ENCODE measurements at places on chromosomes 7 and 10. TPM values are rescaled to one million over a fixed set of nuclear protein-coding genes. Genes with fewer than 3 reads are reported as not detected.

DNA sequence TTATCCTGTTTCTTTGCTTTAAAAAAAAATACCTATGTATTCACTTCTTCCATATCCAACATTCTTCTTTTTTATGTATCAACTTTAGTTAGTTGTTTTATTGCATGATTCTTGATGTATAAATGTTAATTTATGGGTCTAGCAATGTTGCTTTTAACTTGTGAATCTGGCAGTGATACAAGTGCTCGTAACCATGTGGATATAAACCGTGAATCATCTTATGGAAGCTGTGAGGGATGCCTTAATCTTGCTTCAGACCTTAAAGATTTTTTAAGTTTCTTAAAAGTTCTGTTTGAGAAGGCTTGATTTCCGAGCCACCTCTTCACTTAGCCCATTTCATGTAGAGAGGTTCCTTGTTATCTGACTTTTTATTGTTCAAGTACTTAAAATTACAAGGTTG is 25.9 kb downstream of the HELLS start:
- DNase-seq = no peak

DNA sequence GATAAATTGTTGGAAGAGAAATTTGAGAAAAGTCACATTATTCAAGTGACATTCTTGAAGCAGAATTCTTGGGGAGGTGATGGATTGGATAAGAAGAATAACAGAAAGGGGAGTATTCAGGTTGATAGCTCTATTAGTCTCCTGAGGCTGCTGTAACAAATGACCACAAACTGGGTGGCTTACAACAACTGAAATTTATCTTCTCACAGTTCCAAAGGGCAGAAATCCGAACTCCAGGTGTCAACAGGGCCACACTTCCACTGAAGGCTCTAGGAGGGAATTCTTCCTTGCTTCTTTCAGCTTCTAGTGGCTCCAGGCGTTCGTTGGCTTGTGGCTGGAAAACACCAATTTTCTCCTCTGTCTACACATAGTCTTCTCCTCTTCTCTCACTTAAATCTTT is 99.8 kb downstream of the TES start:
- DNase-seq = no peak

DNA sequence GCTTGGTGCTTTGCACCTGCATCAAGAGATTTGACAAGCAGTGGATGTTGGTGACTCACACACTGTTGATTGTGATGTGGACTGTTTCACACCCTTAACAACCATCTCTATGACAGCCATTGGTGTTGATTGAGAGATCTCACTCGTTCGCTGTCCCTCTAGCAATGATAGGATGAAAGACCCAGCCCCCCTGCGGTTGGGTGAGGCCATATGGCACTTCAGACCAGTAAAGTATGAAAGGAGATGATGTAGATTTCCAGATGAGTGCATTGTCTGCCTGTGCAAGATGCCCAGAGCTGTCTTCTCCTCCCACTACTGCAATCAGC is 138.7 kb upstream of the PRR15 start:
- DNase-seq = no peak

GRCh38 chr10:18424200-18424599 is 227.2 kb downstream of the NSUN6 start:
- DNase-seq = no peak

DNA sequence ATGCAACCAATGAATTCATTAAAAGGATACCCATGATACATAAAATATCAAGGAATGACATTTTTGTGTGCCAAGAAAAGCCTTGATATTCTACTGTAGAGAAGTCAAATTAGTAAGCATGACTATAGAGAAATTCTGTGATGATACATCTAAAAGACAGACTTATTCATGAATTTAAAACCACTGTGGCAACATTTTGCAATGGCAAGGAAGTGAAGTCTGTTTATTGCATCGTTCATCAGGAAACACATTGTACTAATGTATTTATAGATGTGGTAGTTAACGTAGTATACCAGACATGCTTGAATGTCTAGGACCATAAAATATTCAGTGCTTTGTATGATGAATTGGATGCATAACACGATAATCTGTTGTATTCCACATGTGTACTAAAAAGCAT is 9.3 kb upstream of the CLEC5A start:
- DNase-seq = no peak

- DNase-seq = no peak
Observed at GRCh38 chr10:2262878-2263277, 525.6 kb upstream of the ADARB2 start.

- no peak for DNase-seq
Observed at GRCh38 chr7:24291271-24291670, 7.3 kb downstream of the NPY start.

GRCh38 chr10:114353383-114353782 is 50.9 kb downstream of the AFAP1L2 start:
- no peak for DNase-seq

- DNase-seq = no peak
Observed at GRCh38 chr10:688312-689120, 952 bp downstream of the DIP2C start.

GRCh38 chr7:2796358-2797352 is 47.5 kb downstream of the GNA12 start:
- no peak for DNase-seq

DNA sequence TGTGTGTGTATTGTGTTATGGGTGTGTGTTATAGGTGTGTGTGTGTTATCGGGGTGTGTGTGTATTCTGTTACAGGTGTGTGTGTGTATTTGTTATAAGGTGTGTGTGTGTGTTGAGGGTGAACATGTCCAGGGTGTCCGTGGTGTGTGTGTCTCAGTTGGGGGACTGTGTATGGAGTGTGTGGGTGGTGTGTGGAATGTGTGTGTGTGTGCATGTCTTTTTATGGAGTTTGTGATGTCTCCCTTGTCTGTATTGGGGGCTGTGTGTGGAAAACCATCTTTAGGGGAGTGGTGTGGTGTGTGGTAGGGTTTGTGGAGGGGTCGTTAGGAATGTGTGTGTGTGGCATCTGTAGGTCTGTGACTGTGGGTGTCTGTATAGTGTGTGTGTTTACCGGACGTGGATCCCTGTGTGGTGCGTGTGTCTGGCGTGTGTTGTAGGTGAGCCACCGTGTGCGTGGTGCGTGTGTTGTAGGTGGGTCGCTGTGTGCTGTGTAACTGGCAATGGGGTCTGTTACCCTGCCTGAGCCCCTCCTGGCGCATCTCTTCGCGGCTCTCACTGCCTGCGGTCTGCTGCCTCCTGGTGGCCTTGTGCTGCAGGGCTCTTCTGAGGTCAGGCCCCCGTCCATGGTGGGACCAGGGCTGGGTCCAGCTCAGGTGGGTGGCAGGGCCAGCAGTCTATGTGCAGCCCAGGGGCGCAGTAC is 61.7 kb downstream of the PALD1 start:
- no peak for DNase-seq

GRCh38 chr7:67671006-67671548 is 674.4 kb downstream of the TYW1 start:
- DNase-seq = no peak

- no peak for DNase-seq
Observed at GRCh38 chr10:93859049-93859655, 34.6 kb upstream of the SLC35G1 start.

GRCh38 chr10:24467605-24468004 is 256.1 kb downstream of the ARHGAP21 start:
- DNase-seq = no peak

GRCh38 chr10:34046506-34047034 is 712.1 kb upstream of the NRP1 start:
- no peak for DNase-seq

PNLIPRP3 gene
- total RNA-seq = not detected

LIPM gene
- total RNA-seq = not detected

EIF5AL1 gene
- total RNA-seq = 0.12 TPM

OR6B1 gene
- total RNA-seq = not detected

MRLN gene
- 0.35 TPM for total RNA-seq

Measured in T-helper 17 cell (primary cell).